ENCODE measurements at places on chromosomes 1 and 21. TPM values are rescaled to one million over a fixed set of nuclear protein-coding genes. Genes with fewer than 3 reads are reported as not detected.

MMP23B gene
- polyA plus RNA-seq: 16.2 TPM

CCDC28B gene
- 39.7 TPM for polyA plus RNA-seq

AIDA gene
- 51.1 TPM for polyA plus RNA-seq

VSIG8 gene
- polyA plus RNA-seq: not detected

XCL1 gene
- 0.89 TPM for polyA plus RNA-seq

OR2T35 gene
- not detected for polyA plus RNA-seq

TTC39A gene
- polyA plus RNA-seq: 2.3 TPM

CFHR2 gene
- not detected for polyA plus RNA-seq

LYSMD1 gene
- polyA plus RNA-seq: 3.6 TPM

AMY1B gene
- not detected for polyA plus RNA-seq

OR2T2 gene
- not detected for polyA plus RNA-seq

FCER1G gene
- polyA plus RNA-seq: 0.57 TPM

APH1A gene
- polyA plus RNA-seq: 16.5 TPM

MXRA8 gene
- 9.1 TPM for polyA plus RNA-seq

LORICRIN gene
- 0.24 TPM for polyA plus RNA-seq

AKR1A1 gene
- polyA plus RNA-seq: 275 TPM

PLXNA2 gene
- 0.45 TPM for polyA plus RNA-seq

OR2T11 gene
- not detected for polyA plus RNA-seq

RHD gene
- 0.31 TPM for polyA plus RNA-seq

DNM3 gene
- 5.2 TPM for polyA plus RNA-seq

GBP7 gene
- not detected for polyA plus RNA-seq

BTBD19 gene
- 0.37 TPM for polyA plus RNA-seq

CREB3L4 gene
- polyA plus RNA-seq: 16.7 TPM

AMIGO1 gene
- 0.61 TPM for polyA plus RNA-seq

CHD5 gene
- 0.32 TPM for polyA plus RNA-seq

SERTAD4 gene
- 1.3 TPM for polyA plus RNA-seq

OR2M3 gene
- not detected for polyA plus RNA-seq

EDARADD gene
- 3.2 TPM for polyA plus RNA-seq

CR1L gene
- polyA plus RNA-seq: 21.4 TPM
